G401 (cell line): ENCODE measurements at places on chromosomes 4 and X.

DNA sequence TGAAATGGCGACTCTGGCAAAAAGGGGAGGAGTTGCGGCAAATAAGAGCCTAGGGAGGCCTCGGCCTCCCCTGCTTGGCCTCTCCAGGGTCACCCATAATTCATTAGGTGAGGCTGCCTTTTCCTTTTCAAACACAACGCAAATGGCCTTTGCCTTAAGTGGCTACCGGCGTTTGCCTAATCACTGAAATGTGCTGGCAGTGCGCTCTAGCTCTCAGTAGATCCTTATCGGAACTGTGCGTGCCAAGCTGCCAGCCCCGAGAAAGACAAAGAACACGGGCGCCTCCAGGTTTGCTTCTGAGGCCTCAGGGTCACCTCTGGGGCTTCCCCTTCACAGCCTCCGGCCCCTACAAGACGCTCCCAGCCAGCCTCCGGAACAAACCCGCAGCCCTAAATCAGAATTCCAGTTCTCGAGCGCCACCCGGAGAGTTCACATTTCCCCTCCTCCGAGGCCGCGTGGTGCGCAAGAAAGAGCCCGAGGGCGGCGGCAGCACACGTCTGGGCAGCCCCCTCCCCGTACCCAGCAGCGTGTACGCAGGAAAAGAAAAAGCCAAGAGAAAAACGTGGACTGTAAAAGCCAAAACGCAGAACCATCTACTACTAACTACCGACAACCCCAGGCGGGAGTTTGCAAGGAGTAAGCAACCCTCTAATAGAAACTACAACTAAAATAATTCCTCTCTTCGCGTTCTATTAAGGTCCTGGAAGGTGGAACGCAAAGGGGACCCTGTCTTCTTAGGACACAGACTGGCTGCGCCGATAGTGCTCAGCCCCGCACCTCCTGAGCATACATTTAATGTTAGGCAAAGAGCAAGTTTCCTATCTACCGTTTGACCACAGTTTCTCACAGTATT lies 76.5 kb upstream of the BCOR start:
- DNase-seq = no peak

GRCh38 chr4:145420595-145421214 lies 60.9 kb upstream of the SMAD1 start:
- DNase-seq = no peak

- DNase-seq = no peak
These were observed 114.5 kb downstream of the FAM53A start for GRCh38 chr4:1569461-1570151.

DNA sequence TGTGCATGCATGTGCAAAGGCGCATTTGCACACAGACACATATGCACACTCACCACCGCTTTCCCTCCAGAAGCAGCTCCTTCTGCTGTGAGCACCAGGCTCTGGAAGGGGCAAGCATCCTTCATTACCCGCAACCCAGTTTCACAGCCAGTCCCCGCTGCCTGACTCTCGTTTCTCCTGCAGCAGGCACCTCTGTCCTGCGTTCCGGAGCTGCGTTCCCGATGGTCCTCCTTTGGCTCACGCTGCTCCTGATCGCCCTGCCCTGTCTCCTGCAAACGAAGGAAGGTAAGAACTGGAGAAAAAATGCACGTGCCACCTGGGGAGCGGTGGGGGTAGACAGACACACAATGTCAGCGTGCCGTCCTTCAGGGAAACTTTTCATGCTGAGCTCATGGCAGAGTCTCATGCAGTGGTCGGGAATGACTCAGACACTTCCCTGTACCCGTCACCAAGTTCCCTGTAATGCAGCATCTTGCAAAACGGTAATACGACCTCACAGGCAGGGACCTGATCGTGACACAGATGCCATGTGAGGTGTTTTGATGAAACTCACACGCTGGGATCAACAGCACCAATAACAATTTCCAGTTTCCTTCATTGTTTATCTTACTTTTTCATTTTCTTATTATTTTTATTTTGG lies 5.1 kb downstream of the IL3RA start:
- no peak for DNase-seq

- peak; percentile 74 for DNase-seq
These were observed 486.5 kb downstream of the GRXCR1 start for GRCh38 chr4:43379016-43379415.

DNA sequence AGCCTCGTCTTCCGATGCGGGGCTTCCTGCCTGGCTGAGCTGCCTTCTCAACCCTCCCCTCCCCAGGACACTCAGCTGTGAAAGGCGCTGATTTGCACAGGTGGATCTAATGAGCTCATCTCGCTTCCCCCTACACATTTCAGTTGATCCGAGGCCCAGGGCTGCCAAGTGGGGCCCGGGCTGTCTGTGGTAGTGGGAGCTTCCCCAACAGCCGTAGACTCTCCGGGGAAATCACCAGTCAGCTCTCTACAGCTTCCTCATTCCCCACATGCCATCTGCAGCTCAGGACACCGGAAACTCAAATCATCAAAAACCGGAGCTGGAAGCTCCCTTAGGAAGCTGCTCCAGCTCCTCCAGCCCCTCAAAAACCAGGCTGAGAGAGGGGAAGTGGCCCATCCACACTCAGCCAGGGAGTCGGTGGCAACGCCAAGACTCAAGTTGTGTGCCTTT lies 56.2 kb downstream of the SMIM20 start:
- DNase-seq = no peak
